Fibroblast of pulmonary artery (primary cell): ENCODE measurements at places on chromosomes 7 and 10.
A peak's percentile ranks its signal among the peaks of the same experiment; 100 is the strongest.

GRCh38 chr7:107824858-107825257 lies 21.8 kb upstream of the SLC26A3 start:
- no peak for DNase-seq

- no peak for DNase-seq
These were observed 545.9 kb downstream of the KCNMA1 start for GRCh38 chr10:77091597-77092165.

DNA sequence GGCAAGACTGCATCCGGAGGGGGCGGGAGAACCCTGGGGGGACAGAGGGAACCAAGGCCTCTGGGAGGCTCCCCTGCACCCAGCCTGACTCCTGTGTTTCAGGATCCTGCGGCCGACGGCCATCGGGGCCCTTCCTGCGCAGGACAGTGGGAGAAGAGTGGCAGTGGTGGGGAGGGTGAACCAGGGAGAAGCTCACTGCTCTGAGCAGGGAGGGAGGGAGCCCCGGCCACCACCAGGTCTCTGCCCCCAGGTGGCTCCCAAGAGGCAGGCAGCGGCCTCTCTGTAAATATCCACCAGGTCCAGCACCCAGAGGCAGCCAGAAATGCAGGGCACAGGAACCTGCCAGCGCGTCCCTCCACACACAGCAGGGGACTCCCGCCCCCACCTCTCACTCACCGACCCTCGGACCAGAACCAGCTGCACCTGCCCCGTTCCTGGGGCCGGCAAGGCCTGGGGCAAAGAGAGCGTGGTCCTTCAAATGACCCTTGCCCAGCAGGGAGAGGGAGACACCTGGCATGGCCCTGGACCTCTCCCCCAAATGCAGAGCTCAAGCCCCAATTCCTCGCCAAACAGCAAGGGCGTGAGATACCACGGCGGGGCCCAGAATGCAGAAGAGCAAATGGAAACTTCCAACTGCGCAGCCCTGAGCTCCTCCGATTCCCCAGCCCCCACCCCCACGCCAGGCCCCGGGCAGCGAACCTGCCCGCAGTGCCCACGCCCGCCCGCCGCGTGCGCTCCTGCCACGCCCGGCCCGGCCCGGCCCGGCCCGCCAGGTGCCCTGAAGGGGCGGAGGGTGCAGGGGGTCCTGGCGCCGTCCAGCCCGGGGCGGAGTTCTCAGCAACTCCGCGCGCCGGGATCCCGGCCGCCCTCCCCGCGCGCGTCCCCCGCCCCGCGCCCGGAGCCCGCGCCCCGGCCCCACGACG lies 805 bp downstream of the RASGEF1A start:
- DNase-seq = no peak

GRCh38 chr10:110207805-110208613 lies 604 bp downstream of the MXI1 start:
- peak; percentile 46 for DNase-seq

- peak; percentile 82 for DNase-seq
These were observed 44.2 kb upstream of the GGCT start for GRCh38 chr7:30548845-30549244.

DNA sequence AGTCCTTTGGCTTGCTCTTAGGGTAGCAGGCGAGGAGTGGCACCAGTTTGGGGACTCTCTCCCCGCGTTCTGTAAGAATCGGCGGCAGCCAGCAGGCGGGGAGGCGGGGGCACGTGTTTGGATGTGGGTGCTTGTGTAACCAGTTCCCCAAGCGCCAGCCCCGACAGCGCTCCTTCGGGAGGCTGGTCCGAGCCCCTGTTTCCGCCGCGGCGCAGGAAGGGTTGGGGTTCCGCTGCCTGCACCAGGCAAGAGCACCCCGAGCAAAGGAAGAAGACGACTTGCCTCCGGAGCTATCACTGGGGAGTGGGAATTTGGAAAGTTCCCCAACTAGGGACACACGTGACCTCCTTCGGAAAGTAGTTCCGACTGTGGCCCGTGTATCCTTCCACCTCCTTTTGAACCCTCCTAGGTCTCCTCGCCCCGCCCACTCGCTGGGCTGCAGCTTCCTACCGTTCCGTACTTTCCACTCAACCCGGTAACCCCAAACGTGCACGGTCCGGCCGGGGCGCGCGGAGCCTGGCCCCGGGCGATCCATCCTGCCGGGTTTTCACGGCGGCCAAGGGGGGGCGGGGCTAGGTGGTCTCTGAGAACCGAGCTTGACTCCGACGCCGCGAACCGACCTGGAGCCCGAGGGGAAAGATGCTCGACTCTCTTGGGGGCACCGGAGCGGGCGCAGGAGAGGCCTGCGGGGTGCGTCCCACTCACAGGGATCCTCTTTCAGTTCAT lies 1.2 kb downstream of the KLLN start:
- peak; percentile 99 for DNase-seq

DNA sequence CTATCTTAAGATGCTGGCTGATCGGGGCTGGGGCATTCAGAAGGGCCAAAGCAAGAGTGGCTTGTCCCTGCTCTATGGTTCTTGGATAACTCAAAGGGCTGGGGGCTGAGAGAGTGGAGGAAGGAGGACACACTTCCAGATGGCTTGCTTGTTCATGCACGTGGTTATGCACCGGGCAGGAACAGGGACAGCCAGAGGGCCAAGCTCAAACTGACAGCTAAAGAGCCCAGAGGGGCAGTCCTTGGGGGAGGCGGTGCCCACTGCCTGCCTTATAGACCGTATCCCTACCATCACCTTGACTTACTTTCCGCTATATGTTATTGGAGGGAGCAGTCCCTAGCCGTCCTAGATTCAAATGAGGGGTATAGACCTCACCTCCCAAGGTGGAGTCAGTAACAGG lies 192.7 kb upstream of the SVIL start:
- no peak for DNase-seq

- no peak for DNase-seq
These were observed 183.7 kb upstream of the ANK3 start for GRCh38 chr10:60573336-60573735.

GRCh38 chr7:129875160-129875559 lies 77.6 kb downstream of the UBE2H start:
- DNase-seq = no peak

GRCh38 chr7:148374396-148375259 lies 215.9 kb upstream of the C7orf33 start:
- no peak for DNase-seq
